ENCODE measurements at places on chromosomes 1 and 21.
A peak's percentile ranks its signal among the peaks of the same experiment; 100 is the strongest.

- ATAC-seq: peak; percentile 30
These were observed 27.7 kb downstream of the DSTYK start for GRCh38 chr1:205183676-205184335.

GRCh38 chr1:226093621-226094020, 31.1 kb downstream of the H3-3A start:
- no peak for ATAC-seq

GRCh38 chr1:234478152-234478480, 863 bp downstream of the TARBP1 start:
- peak; percentile 73 for ATAC-seq

DNA sequence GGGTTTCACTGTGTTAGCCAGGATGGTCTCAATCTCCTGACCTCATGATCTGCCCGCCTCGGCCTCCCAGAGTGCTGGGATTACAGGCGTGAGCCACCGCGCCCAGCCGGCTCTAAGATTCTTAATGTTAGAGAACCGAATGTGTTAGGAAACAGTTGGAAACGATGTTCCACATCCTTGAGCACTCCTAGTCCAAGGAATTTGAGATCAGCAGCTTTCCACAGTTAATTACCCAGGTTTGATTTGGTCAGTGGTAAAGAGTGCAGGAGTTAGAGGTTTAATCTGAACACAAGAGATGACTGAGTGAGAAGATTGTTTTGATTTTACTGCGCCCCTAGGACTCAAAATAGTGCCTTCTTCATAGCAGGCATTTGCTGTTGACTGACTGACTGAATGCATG, 75.9 kb upstream of the BMP8A start:
- ATAC-seq: no peak

GRCh38 chr21:46002841-46003574, 21.4 kb downstream of the COL6A1 start:
- no peak for ATAC-seq

DNA sequence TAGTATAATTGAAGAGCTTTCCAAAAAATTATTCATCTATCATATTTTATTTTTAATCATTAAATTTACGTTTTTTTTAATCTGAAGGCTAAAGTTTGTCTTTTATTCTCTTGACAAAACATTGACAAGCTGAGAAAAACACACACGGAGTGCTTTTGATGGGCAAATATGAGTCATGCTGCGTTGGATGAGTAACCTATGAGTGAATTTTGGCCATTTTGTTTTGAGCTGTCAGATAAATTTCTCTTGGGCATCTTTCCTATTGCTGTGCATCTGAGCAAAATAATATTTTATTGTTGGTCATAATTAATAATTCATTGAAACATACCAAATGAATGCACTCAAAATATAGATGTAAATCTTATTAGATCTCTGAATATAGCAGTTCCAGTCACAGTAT, 1144.1 kb upstream of the ADGRL2 start:
- no peak for ATAC-seq

DNA sequence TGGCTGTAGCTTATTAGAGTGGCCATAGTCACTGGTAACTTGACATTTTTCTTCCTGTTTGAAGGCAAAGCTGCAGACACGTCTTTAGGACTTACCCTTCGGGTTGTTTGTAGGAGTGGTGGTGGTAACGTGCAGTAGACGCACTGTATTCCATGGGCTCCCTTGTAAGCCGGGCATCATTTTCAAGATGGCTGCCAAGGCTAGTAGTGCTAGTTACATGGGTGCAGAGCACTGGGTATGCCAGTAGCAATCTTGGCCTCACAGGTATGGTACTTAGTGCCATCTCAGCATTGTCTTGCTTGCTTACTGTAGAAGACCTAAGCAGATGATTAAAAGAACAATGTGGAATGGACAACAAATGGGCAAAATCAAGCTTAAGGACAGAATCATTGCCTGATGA, 1.9 kb downstream of the YBX1 start:
- peak; percentile 33 for ATAC-seq

DNA sequence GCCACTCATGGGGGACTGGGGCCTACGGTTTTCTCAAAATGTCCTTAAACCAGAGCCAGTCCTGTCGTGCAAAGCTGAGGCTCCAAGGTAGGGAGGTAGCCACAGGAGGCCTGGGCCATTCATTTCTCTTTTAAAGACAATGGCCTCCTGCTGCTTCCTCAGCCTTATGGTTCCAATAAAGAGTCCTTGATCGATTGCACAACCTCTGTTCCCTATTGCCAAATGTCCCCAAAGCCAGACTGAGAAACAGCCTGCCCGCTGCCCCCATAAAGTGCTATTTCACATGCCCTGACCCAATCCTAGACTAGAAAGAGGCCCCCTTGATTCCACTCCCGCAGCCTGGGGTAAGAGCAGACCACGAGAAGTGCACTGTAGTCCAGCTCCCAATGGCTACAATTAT, 166.7 kb downstream of the CLIC6 start:
- no peak for ATAC-seq

DNA sequence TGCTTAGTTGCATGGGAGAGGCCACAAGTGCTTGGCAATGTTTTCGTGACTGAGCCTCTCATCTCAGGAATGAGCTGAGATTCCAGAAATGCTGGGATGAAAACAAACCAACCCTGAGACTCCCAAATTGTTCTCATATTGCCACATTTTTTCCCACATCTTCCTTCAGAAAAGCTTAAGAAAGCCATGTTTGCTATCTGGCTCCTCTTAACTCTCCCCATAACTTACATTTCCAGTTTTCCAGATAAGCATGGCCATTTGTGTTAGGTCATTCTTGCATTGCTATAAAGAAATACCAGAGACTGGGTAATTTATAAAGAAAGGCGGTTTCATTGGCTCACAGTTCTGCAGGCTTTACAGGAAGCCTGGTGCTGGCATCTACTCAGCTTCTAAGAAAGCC, 17.2 kb downstream of the DSCAM start:
- ATAC-seq: no peak

- no peak for ATAC-seq
These were observed 4.4 kb upstream of the CAPN2 start for GRCh38 chr1:223708001-223708359.

DNA sequence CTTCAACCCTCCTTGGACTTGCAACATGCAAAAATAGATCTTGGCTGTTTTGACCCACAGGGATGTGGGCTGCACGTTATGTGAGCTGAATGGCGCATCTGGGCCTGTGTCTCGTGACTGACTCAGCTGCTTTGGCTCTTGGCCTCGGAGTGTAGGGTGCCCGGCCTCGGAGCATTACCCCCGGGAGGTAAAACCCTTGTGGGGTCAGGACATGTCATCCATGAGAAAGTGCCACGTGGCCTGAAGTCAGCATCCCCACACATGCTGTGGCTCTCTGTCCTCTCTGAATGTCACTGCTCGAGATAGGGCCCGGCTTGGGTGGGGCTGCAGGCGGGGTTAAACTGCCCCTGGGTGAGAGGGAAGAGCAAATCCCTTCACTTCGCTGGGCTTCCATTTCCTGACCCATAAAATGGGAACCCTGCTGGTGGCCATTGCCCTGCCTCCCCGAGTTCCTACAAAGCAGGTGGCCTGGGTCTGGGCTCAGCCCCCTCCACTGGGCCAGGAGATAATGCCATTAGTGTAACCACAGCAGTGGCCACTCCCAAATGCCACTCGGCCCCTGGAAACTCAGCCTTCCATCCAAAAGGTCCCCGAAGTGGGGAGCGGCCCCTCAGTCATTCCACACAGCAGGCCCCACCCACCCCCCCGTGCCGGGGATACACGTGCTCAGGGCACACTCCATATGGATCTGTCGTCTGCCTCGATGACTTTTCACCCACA, 22.8 kb upstream of the TSPEAR start:
- no peak for ATAC-seq

GRCh38 chr1:207917080-207917479, 6.2 kb upstream of the CD34 start:
- no peak for ATAC-seq

- ATAC-seq: no peak
These were observed at the start of gene HMGCS2 for GRCh38 chr1:119768778-119769177. TSS of gene HMGCS2 (minus strand) at chr1:119768905. CDS start at chr1:119768844, 61 bp downstream.

- no peak for ATAC-seq
These were observed 68.9 kb upstream of the C8B start for GRCh38 chr1:57034713-57035112.

- ATAC-seq: no peak
These were observed 5.7 kb upstream of the FTCD start for GRCh38 chr21:46160907-46161632.

DNA sequence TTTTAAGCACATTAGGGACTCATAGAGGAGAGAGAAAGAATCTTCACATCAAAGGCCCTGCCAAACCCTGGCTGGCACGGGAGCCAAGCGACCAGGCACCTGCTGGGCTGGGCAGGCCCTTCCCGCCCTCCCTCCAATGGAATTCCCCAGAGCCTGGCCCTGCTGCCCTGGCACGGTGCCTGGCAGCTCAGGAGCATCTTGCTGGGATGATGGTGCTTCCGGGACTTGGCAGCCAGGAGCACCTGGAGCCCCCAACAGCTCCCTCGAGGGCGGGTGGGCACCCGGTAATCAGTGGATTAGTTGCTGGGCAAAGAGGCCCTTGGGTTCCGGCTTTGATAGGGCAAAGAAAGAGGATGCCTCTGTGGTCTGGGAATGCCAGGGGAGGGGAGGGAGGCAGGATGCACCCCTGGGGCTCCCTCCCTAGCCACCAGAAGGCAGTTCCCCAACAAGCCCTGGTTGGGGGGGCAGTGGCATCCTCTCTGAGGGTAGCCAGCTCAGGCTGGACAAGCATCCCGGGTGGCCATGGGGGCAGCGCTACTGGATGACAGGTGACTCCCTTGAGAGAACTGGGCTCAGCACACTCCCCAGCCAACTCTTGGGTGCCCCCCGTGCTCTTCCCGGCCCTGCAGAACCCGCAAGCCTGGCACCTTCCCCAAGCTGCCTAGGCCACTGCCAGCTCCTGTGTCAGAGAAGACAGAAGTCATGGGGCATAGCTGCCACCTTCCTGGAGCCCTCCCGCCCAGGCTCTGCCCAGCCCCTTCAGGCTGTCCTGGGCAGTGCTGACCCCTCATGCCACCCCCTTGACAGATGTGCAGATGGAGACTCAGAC, 26.4 kb downstream of the KRTAP10-1 start:
- ATAC-seq: no peak

DNA sequence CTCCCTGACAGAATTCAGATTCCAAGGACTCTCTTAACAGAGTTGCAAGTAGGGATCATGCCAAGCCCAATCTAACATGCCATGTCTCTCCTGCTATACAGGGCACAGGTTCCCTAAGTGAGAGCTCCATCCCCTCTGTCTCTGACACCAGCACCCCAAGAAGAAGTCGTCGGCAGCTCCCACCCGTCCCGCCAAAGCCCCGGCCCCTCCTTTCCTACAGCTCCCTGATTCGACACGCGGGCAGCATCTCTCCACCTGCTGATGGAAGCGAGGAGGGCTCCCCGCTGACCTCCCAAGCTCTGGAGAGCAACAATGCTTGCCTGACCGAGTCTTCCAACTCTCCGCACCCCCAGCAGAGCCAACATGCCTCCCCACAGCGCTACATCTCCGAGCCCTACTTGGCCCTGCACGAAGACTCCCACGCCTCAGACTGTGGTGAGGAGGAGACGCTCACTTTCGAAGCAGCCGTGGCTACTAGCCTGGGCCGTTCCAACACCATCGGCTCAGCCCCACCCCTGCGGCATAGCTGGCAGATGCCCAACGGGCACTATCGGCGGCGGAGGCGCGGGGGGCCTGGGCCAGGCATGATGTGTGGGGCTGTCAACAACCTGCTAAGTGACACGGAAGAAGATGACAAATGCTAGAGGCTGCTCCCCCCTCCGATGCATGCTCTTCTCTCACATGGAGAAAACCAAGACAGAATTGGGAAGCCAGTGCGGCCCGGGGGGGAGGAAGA, 263.2 kb downstream of the ZNF648 start:
- no peak for ATAC-seq

- ATAC-seq: no peak
These were observed 324.9 kb downstream of the SIPA1L2 start for GRCh38 chr1:232305050-232305449.

DNA sequence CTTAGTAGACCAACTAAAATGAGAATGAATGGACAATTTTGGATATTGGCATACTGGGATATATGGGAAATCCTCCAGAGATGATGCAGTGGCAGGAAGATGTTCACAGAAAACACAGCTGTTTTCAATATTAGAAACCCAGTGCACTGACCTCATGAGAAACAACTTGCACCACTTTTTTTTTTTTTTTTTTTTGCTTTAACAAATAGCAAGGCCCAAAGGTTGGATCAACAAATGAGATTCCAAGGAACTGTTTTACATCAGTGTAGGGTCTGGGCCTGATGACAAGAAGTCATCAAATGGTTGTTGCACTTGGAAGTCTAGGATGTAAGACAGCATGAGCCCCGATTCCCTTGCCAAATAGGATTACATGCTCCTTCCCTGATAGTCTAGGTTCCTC, 110.7 kb downstream of the SLC25A24 start:
- ATAC-seq: no peak

DNA sequence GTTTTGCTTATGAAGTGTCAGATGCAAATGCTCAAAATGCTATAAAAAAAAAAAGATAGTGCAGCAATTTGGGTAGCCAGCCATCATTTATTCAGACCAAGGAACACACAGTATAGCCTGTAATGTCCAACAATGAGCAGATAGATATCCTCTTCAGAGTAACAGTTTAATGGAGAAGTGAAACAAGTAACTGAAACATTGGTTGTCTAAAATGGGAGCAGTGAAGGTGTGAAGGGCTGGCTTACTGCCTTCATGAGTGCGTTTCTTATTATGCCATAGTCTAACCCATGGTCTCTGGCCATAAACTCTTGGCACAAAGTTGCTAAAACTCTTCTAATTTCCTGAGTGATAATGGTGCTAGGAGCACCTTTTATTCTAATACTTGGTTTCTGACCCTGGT, 11.4 kb downstream of the RGS5 start:
- no peak for ATAC-seq

GRCh38 chr1:218164111-218164929, 120.8 kb upstream of the RRP15 start:
- ATAC-seq: peak; percentile 84

GRCh38 chr1:110594456-110595352, 11.5 kb downstream of the KCNA2 start:
- ATAC-seq: no peak

DNA sequence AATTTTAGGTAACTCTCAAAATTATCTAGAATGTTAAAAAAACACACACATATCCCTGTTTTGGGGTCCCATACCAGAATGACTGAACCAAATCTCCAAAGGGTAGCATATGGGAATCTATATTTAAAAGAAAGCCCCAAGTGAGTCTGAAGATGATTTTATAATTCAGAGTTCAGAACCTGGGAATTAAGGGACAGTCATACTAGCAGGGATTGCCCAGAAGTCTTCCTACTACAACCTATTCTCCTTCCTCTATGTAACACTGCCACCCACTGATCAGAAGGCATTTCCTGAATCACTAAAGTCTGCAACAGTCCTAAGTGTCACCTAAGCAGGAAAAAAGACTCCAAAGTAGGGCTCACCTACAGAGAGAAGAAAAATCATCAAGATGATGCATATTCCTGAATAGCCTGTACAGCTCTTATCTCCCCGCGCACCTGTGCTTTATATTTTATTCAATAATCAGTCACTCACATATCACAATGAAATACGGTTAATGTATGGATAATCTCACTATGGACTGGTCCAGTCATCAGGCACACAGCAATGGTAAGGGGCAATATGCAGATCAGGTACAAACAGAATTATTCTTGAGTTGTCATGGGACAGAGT, 4.9 kb downstream of the RGS1 start:
- peak; percentile 99 for ATAC-seq

GRCh38 chr21:37356706-37357105, 9.9 kb upstream of the DYRK1A start:
- ATAC-seq: no peak

- no peak for ATAC-seq
These were observed 98.2 kb upstream of the LMO4 start for GRCh38 chr1:87230501-87230900.

Data from SK-N-SH treated with all-trans-retinoic acid at 6 μM for 48 hours (cell line).